ENCODE measurements at places on chromosomes 7 and 10. TPM values are rescaled to one million over a fixed set of nuclear protein-coding genes. Genes with fewer than 3 reads are reported as not detected.

DNA sequence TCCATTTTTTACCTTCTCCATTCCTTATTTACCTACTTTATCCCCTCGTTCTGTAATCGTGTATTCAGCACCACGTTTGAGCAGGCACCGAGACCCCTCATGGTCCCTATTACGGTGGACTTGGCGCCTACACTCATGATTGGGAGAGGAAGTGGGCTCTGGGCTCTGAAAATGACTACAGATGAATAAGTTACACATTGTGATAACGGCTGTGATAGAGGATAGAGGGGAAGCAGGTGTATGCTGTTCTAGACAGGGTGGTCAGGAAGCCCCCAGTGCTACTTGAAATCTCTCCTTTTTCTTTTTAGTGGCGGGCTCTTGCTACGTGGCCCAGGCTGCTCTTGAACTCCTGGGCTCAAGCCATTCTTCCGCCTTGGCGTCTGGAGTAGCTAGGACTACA, 59.8 kb downstream of the CAMK1D start:
- no peaks in the 10 kb centered on the region for H3K4me1 ChIP-seq
- no peak for DNase-seq
- H3K36me3 ChIP-seq = no peaks in the 10 kb centered on the region

- DNase-seq = no peak
- no peaks in the 10 kb centered on the region for H3K4me1 ChIP-seq
- no peak overlapping the region for H3K4me3 ChIP-seq
- no peak overlapping the region for H3K27ac ChIP-seq
- no peaks in the 10 kb centered on the region for H3K36me3 ChIP-seq
These were observed 31.9 kb downstream of the PALD1 start for GRCh38 chr10:70510453-70510852.

DNA sequence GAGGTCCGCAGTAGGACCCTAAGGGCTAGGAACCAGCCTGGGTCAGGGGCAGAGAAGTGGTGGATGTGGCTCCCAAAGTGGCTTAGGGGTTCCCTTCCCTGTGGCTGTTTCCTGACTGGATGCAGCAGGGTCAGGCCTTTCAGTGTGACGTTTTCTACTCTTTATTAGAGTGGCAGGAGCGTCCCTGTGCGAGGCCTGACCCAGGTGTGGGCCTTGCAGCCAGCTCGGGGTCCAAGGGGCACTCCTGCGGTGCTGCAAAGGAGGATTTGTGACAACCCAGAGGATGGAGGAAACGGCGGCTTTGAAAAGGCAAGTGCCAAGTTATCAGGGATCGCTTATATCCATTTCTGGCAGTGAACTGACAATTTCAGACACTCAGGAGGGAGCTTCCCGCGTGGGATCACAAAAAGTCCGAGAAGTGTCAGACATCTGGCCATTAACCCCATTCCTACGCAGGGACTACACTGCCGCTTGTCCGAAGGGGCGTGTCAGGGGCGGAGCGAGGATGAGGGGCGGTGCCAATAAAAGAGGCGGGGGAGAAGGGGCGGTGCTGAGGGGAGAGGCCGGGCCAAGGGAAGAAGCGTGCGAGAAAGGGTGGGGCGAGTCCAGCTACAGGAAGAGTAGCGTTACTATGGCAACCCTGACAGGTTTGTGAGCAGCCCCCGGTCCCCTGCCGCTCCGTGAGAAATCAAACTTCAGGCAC, 98.8 kb upstream of the ZNF722 start:
- no peaks in the 10 kb centered on the region for H3K27me3 ChIP-seq
- H3K4me1 ChIP-seq = no peaks in the 10 kb centered on the region
- no peak for DNase-seq
- H3K4me3 ChIP-seq = peak overlapping the region; percentile 83
- no peaks in the 10 kb centered on the region for H3K36me3 ChIP-seq

TMEM139 gene
- 2.0 TPM for total RNA-seq

All from Panc1 (cell line).